ENCODE measurements at places on chromosomes 6 and 20.

DNA sequence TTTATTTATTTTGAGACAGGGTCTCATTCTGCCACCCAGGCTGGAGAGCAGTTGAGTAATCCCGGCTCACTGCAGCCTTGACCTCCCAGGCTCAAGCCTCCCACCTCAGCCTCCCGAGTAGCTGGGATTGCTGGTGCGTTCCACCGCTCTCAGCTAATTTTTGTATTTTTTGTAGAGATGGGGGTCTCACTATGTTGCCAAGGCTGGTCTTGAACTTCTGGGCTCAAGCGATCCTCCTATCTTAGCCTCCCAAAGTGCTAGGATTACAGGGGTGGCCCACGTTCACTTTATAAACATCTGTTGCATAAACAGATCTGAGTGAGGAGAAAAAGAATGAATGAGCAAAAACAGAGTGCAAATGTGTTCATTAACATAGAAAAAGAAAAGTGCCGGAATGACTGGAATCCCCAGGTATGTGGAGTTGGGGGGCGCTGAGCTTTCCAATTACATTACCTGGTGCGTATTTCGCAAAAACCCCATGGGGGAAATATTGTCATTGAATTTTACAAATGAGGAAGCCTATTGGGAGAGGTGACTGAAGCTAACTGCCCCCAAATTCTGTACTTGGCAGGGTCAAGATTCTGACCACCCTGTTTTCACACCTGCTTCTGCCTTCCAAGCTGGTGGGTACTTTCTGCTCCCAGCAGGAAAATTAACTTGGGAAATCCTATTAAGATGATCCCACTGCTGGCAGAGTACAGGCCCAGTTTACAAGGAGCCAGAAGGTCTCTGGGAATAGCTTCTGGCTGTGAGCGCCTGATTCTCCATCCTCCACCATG, 207.7 kb upstream of the JARID2 start:
- no peak for DNase-seq

DNA sequence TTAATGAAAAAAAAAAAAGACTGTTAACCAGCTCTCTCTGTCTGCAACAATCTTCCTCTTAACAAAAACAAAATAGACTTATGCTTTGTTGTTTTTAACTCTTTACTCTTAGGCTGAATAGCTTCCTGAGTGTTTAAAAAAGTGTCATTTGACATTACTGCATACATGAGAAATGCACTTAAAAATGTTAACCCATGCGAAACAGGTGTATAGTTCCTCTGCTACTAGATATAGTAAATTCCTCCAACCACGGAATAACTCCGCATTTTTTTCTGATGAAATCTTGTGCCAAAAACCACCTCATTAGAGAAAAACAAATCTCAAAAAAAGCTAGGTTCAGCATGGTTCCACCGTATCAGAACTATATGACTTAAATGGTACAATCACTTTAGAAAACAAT, 426.0 kb downstream of the ADGRB3 start:
- DNase-seq, result no peak

GRCh38 chr6:47396401-47397069, 81.1 kb upstream of the CD2AP start:
- no peak for DNase-seq

DNA sequence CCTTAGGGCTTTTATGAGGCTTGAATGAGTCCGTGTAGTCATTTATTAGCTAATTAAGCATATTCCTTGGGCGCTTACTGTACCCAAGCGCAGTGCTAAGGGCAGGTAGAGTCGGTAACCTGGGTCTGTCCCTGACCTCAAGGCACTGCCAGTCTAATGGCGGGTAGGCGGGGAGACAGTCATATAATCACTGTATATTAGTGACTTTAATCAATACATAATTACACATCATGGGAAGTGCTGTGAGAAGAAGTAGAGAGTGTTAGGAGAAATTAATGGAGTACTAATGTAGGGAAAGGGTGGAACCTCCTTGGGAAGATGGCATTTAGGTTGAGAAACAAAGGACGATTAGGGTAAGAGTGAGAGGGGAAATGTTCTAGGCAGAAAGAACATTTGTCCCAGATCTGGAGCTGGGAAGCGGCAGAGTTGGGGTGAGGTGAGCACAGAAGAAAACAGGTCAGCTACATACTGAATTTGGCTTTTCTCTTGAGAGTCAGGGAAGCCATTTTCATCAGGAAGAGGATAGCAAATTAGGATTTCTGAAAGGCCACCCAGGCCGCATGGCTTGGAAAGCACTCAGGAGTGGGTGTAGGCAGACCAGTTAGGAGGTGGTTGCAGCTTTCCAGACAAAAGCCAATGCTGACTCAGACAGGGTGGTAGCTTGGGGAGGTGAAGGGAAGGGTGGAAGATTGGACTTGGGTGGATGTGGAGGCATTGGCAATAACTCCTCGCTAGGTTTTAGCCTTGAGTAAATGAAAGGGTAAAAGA, 954 bp upstream of the BLCAP start:
- DNase-seq, result no peak

DNA sequence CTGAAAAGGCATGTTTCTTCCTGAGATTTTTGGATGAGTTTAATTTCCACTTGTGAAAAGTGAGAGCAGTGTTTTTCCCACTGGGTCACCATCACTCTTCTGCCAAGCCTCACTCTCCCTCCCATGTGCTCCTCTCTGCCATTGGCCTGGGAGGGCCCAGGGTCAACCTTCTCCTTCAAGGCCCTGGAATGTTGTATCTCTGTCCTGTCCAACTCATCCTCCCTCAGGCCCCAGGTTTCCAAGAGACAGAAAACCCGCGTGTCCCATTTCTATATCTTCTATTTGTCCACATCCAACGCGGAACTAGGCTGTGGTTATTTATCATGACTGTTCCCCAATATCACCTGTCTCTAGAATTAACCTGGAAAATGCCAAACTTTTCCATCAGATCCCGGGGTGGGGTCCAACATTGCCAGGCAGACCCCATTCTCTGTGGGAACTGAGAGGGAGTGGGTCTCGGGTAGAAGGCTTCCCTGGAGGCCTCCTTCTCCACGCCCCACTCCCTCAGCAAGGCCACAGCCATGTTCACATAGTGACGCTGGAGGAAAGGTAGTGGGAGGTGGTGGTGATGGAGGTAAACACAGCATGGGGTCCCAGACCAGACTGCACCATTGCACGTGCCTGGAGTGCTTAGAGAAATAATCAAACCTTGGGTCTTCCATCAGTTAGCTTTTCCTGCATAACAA, 173.5 kb downstream of the SCP2D1 start:
- DNase-seq, result no peak

- no peak for DNase-seq
Observed at GRCh38 chr20:49593466-49594142, 25.7 kb upstream of the PTGIS start.

- no peak for DNase-seq
Observed at GRCh38 chr6:125104425-125104824, 49.1 kb upstream of the TPD52L1 start.

- no peak for DNase-seq
Observed at GRCh38 chr20:50427719-50428083, 82.5 kb upstream of the PTPN1 start.

GRCh38 chr20:55656231-55656775, 349.0 kb downstream of the CBLN4 start:
- DNase-seq, result no peak

Measured in suppressor macrophage (primary cell).